SJSA1 (cell line): ENCODE measurements at places on chromosomes 12 and 14.

- DNase-seq = no peak
Observed at GRCh38 chr14:56989359-56989758, 179.1 kb upstream of the OTX2 start.

DNA sequence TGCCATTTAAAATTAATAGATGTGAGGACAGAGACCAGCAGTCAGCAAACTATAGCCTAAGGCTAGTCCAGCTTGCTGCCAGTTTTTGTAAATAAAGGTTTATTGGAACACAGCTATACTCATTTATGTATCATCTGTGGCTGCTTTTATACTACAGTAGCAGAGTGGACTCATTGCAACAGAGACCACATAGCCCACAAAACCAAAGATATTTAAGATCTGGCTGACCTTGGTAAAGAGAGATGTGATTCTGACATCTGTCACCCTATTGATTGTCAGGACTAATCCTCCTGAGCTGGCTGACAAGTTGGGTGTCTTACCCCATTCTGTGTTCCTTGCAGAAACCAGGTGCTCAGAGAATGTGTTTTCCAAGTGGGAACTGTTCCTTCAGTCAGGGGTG is 99.9 kb downstream of the BEGAIN start:
- no peak for DNase-seq

GRCh38 chr12:93943780-93944179 is 204.6 kb upstream of the PLXNC1 start:
- DNase-seq = no peak

- DNase-seq = no peak
Observed at GRCh38 chr12:66244446-66244845, 55.4 kb downstream of the IRAK3 start.

GRCh38 chr14:71076462-71077092 is 169.3 kb downstream of the PCNX1 start:
- DNase-seq = no peak

- no peak for DNase-seq
Observed at GRCh38 chr12:3542911-3543310, 51.9 kb downstream of the PRMT8 start.

DNA sequence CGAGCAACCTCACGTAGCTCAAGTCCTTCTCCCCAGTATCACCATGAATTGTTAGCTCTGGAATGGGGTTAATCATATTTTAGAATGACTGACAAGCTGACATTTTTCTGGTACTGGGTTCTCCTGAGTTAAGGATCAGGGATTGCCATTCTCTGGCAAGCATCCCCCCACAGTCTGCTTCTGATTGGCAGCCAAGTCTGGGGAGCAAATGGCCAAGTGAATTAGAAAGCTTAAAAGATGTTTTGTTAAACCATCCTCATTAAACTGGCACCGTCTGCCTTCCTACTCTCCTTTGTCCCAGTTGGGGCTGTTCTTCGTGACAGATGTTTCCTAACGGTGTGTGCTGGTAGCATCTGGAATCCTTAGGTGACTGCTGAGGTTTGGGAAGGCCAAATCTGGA is 17.2 kb upstream of the CISTR start:
- DNase-seq = no peak

- DNase-seq = no peak
Observed at GRCh38 chr12:11150832-11151231, 16.4 kb upstream of the TAS2R30 start.

DNA sequence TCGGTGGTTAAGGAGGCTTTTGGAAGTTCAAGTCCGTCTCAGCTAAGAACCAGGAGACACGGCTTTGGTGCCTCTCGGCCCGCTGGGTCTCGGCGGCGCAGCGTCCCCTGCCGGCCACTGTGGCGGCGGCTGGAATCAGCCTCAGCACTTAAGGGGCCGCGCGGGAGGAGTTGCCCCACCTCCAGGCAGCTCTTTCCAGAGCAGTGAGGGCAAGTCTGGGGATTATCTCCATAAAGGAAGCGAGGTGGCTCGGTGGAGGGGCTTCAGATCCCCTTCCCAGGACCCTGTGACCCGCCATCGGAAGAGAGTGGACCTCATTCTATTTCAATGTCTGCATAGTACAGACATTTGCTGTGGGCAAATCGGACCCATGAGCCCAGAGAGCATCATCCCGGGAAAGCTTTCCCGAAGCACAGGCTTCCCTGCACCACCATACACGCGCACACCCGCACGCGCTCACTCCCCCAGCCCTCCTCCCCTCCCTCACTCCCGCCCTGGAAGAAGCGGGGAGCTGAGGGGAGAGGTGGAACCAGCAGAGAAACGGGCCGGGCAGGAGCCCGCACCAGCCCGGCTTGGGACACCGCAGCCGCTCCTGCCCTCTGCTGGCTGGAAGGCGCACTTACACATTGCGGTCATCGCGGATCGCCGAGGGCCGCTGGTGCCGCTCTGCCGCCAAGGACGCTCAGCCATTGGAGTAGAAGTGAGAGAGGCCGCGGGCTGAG is 15.9 kb downstream of the RNASE2 start:
- DNase-seq = peak; percentile 85

- no peak for DNase-seq
Observed at GRCh38 chr14:64795921-64796320, 83.8 kb downstream of the SPTB start.

DNA sequence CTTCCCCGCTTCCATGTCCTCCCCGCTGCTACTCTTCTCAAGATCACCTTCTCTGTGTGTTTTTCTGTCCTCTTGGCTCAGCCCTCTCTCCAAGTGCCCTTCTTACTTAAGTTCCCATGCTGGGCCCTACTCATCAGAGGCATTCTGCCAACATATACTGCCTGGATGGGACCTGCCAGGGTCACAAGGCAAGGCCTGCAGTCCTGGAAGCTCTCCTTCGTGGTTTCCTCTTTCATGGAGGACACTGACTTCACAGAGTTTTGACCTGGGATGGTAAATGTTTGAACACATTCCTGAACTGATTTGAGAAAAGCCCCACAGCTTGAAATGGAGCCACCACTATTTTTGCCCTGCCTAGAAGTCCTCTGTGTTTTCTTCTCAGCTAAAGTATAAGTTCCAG is 140.9 kb downstream of the TMEM30B start:
- no peak for DNase-seq

- no peak for DNase-seq
Observed at GRCh38 chr14:56422703-56423213, 156.8 kb upstream of the TMEM260 start.

DNA sequence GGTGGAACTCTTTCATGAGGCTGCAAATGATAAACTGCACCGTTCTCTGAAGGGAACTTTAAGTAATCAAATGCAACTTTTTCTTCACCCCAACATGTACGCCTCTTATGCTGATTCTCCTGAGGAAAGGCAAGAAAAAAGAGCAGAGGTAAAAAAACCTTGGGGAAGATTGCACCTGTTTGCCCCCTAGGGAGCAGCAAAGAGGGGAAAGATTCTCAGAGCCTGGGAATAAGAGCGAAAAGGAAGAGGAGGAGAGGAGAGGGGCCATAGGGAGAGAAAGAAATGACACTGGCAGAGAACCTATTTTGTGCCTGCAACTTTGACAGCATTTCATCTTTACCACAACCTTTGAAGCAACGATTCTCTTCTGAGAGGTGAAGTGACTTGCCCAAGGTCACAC is 254.6 kb downstream of the KSR2 start:
- DNase-seq = no peak

DNA sequence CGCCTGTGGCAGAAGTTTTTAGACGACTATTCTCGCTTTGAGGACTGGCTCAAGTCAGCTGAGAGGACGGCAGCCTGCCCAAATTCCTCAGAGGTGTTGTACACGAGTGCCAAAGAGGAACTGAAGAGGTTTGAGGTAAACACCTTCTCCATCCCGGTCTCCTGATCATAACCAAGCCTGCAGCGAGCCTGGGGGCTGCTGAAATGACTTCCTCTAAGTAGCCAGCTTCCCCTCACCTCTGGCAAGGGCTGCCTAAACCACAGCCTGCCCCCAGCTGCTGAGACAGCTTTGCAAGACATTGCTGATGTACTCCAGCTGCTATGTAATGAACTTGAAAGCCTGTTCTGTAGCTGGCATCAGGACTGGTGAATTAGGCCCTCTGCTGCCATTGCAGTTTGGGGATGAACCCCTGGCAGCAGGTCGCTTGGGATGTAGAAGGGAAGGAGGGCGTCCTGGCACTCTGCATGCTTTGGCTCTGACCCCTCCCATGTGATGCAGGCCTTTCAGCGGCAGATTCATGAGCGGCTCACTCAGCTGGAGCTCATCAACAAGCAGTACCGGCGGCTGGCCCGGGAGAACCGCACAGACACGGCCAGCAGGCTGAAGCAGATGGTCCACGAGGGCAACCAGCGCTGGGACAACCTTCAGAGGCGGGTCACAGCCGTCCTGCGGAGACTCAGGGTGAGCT is 84.6 kb downstream of the ESR2 start:
- no peak for DNase-seq

DNA sequence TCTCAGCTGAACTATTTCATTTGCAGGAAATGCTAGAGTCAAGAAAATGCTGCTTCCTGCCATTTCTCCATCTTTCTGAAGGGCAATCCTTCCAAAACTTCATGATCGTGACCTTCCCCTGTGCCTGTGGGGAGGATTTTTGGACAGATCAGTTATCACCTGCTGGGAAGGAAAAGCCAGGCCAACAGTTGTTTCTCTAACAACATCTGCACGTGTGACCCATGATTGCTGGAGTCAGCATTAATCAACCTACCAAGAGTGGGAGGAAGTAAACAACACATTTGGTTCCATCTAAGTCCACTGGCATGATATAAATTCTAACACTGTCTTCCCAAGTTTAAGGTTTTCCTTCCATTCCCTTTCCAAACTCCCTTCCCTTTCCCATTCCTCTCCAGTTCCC is 172.7 kb downstream of the APAF1 start:
- no peak for DNase-seq

- no peak for DNase-seq
Observed at GRCh38 chr12:118164798-118165486, 29.0 kb downstream of the PEBP1 start.
